DMS53 (cell line): ENCODE measurements at places on chromosomes 16 and 17.

DNA sequence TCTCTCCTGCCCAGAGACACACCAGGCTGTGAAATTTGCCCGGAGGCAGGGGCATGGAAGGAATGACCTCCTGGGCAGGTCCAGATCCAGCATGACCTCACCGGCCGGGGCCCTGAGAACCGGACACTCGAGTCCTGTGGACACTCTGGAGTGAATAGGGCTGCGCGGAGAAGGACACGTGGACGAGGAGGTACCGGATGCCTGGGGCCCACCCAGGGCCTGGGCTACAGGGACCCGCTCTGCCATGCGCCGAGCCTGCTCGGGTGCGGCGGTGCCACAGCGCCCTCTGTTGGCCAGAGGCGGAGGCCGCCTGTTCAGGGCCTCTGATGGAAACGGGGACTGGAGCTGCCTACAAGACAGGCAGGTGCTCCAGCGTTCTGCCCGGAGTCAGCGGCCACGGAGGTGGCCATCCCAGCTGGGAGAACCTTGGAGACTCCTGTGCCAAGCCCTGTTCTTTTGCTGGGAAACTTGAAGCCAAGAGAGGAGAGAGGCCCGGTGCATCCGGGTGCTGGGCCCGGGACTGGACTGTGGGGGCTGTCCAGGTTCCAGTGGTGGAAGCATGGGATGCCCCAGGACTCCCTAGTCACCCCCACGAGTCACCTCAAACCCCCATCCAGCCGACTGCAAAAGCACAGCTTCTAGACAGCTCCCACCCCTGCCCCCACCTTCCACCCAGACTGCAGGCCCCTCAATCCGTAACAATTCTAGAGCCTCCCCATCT, 19.3 kb upstream of the NXPH3 start:
- DNase-seq = peak; percentile 89

- no peak for DNase-seq
Observed at GRCh38 chr16:85090181-85090580, 22.1 kb downstream of the CIBAR2 start.

- no peak for DNase-seq
Observed at GRCh38 chr17:65175952-65176351, 38.8 kb downstream of the RGS9 start.

GRCh38 chr17:67689534-67690177, 28.1 kb upstream of the NOL11 start:
- peak; percentile 82 for DNase-seq

DNA sequence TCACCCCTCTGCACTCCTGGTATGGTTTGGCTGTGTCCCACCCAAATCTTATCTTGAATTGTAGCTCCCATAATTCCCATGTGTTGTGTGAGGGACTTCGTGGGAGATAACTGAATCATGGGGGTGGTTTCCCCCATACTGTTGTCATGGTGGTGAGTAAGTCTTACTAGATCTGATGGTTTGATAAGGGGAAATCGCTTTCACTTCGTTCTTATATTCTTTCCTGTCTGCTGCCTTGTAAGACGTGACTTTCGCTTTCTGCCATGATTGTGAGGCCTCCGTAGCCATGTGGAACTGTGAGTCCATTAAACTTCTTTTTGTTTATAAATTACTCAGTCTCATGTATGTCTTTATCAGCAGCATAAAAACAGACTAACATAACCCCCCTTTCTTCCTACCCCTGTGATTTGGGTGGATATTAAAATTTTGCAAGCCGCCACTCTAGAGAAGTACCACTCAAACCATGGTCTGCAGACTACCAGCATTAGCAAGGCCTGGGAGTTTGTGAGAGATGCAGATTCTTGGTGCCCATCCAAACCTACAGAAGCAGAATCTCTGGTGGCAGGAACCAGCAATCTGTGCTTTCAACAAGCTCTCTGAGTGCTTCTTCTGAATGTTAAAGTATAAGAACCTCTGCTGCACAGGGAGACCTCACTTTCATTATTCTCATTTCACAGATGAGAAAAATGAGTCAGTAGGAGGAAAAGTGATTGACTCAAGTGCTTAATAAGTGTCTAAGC, 999.5 kb upstream of the EEF2KMT start:
- DNase-seq = no peak

DNA sequence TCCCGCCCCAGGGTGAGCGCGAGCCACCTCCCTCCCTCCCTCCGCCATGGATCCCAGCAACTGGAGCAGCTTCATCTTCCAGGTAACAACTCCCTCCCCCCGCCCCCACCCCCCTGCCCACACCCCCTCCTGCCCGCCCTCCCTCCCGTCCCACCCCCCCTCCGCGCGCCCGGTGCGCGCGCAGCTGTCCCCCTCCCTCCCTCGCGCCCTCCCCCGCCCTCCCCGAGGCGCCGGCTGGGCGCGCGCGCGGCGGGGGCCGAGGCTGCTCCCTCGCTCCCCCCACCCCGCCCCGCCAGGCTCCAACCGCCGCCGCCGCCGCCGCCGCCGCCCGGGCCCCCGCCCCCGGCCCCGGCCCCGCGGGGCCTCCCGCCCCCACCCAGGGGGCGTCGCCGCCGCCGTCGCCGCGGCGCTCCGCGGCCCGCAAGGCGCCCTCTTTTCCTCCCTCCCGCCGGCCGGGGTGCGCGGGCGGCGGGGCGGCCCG, at the start of gene MAZ:
Gene MAZ (plus strand): TSS at position 431 of the 481 bp plus-strand sequence. CDS start 173 bp downstream, outside the sequence.
- no peak for DNase-seq
